ENCODE measurements at places on chromosomes 1 and 21.
A peak's percentile ranks its signal among the peaks of the same experiment; 100 is the strongest.

- DNase-seq: no peak
Observed at GRCh38 chr1:147634645-147635044, 35.7 kb downstream of the ACP6 start.

DNA sequence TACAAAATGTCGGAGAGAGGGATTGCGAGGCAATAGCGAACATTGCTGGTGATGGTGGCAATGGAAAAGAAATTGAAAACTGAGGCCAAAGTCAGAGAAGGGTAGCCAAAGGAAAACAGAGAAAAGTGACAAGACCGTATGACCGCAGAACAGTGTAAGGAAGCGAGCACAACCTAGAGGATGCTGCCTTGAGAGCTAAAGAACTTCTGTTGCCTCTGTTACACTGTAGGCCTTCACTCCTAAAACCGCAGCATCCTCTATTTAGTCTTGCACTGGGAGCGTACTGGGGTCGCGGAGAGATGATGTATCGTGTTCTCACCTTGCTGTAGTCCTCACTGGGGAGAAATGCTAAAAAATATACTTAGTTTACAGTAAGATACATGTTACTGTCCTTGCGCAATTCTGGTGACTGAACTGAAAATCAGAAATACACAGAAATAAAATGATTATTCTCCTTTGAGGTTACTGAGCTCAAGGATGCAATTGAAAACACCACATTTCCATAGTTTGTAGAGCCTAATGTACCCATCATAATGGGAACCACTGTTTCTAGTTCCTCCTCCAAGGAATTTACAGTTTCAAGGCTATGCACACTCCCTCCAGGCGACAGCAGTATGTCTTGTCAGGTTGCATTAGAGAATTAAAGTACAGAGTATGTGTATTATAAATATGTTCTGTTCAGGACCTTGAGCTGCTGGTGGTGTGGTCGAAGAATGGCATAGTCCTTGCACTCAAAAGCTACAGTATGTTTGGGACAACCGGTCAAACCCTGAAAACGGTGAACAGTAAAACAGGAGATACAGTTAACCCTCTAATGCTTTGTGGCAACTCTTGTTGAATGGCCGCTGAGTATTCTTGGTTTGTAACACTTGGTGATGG lies 1.3 kb downstream of the NEK7 start:
- DNase-seq: peak; percentile 15

DNA sequence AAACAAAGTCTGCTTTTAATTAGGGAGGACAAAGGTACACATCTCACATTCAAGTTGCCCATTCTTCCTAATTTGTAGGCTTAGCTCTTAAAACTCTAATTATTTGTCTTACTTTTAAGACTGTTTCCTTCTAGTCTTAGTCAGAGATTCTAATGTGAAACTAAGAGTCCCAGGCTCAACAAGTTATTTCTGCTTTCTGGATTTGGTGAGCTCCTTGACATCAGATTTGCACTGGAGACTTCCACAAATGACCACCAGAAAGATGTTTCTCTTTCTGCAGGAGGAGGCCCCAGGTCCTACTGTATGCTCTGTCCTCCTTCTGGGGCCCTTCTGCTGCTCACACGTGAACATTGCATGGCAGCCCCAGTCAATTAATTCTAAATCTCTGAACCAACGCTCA lies 194.2 kb upstream of the JUN start:
- DNase-seq: no peak

GRCh38 chr1:228646717-228647522 lies 88.4 kb upstream of the RHOU start:
- DNase-seq: peak; percentile 60

DNA sequence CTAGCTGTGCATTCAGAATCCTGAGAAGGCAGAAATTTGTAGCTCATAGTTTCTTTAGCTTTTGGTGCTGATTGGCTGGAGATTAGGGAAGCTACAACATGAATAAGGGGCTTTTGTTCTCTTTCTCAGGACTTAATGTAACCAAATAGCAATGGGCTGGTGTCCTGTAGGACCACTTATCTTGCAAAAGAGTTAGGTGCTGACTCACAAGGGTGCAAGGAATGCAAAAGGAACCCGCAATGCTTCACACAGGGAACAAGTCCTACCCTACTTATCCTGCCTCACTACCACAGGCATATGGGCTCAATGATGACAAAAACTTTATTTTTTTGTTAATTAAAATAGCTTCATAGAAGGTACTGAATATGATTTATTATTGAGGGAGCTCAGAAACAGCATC lies 541.5 kb downstream of the AMY1C start:
- DNase-seq: no peak

DNA sequence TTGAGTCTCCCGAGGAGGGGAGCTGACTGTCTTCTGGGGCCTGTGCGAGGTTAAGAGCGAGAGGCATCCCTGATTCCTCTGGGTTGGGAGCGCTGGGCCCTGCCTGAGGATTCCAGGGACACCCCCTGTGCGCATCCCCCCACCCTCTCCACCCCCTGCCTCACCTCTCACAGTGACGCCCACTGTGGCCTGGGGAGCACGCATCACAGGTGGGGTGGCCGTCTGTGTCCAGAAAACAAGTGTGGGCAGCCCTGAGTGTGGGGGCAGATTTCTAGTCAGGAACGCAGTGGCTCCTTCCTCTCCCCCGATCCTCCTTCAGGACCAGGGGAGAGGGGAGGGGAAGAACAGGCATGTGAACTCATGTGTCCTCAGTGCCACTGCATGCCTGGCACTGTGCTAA lies 61.7 kb downstream of the LDLRAD2 start:
- DNase-seq: no peak

DNA sequence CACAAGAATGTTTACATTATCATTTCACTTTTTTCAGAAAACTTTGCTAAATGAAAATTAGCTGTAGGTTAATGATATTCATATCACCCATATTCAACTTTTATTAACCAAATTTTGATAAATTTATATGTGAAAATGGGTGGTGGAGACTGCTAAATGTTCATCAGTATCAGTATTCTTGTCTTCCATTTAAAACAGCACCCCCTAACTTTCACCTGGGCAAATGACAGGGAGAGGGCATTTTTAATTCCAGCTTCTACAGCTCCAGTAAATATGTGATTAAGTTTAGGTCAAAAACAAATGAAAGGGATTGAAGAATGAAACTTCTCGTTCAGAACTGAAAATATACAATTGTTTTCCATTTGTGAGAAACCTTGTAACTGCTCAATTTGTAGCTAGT lies 722.2 kb downstream of the KCNT2 start:
- DNase-seq: peak; percentile 6

DNA sequence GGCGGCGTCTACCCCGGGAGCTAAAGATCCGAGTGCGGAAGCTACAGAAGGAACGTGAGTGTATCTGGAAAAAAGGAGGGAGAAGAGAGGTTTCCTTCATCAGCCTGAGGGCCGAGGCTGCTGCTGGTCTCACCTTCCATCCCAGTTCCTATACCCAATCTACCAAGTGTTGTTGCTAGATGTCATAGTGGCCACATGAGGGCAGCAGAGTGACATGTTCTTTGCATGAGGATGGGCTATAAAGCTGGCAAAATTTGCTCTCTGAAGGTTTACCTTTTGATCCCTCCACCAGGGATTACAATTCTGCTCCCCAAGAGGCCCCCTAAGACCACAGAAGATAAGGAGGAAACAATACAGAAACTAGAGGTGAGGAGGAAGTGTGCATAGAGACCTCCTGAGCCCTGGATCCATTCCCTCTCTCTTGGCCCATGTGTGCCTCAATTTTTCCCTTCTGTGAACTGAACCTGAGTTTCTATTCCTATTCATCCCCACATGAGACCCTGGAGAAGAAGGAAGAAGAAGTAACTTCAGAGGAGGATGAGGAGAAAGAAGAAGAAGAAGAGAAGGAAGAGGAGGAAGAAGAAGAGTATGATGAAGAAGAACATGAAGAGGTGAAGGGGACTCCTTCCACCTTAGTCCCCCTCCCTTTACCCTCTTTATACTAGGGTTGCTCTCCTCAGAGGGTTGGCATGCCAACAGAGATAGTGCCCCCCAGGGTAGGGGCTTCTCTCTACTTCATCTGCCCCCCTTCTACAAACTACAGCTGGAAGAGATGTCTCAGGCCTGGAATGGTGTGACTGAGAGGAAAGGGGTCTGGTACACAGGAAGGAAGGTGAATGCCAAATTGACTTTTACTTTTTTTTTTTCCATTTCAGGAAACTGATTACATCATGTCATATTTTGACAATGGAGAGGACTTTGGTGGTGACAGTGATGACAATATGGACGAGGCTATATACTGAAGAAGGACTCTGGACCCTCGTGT lies 13.3 kb downstream of the POLR3GL start:
- peak; percentile 86 for DNase-seq

DNA sequence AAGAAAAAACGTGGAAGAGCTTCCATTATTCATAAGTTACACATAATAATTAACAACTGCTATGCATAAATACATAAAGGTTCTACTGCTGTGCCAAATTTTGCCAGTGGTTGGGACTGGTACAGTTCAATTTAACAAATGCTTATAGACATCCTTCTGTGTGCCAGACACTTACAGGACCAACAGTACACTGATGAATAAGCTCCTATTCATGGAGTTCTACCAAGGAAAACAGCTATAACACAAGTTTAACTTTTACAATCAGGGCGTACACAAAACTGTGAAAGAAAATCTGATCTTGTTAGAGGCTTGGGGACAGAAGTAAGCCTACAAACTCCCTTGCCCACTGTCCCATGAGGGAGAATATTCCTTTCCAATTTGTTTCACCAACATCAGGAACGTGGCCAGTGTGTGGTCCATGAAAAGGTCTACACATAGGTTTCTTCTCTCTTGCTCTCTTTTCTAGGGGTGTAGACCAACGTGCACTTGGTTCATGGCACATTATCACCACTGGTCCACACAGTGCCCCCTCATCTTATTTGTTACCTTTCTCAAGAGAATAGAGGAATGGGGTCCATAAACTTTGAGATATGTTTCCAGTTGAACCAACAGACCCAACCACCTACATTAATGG lies 10.1 kb downstream of the NRIP1 start:
- no peak for DNase-seq

DNA sequence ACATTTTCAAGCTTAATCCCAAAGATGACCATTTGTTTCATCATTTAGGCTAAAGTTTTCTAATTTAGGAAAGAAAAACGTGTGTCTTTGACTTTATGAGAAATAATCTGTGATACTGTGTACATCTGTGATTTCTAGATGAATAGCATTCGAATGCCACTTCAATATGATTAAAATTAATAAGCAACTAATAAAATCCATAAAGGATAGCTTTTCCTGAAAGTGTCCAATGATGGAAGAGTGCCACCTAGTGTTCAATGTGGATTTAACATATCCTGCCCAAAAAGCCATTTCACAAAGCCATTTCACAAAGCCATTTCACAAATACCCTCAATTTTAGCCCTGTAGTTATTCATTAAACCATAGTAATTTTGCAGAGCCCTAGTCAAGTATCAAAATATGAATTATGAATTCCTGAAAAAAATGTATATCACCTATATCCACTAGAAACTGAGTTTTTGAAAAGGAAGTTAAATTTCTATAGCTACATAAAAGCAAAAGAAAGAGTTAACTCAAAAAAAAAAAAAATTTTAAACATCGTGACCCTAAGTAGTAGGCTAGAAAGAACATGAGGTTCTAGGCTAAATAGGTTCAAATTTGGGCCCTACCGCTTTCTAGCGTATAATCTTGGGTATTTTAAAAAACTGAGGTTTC lies 19.1 kb downstream of the NME7 start:
- peak; percentile 66 for DNase-seq

DNA sequence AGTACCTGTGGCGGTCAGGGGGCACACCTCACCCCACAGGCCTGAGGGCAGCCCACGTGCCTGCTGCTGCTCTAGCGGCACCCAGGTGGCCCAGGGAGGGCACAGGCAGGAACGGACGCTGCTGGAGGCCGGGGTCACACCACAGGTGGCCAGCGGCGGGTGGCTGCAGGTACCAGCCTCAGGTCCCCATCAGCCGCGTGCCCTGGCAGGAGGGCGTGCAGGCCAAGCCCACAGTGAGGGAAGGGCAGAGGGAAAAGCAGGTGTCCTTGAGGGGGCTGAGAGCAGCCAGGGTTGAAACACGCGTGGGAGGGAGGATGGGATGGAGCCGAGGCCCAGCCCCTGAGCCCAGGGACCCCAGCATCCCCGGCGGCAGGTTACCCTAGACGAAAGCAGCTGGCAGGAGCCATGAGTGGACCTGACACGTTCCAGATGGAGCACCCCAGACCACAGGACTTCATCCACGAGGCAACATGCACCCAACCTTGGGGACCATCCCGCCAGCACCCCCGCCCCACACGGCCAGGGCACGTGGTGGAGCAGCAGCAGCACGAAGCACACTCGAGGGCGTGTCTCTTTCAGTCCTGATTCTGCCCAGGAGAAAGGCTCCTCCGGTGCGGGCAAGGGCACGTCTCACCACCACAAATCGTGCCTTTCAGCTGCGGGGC lies 3.7 kb downstream of the SLC19A1 start:
- no peak for DNase-seq

- no peak for DNase-seq
Observed at GRCh38 chr1:10510520-10511493, 36.1 kb downstream of the PEX14 start.

- DNase-seq: no peak
Observed at GRCh38 chr1:155256058-155256852, 972 bp upstream of the ENTREP3 start.

- no peak for DNase-seq
Observed at GRCh38 chr21:27555996-27556395, 589.1 kb upstream of the ADAMTS5 start.

- DNase-seq: no peak
Observed at GRCh38 chr1:44608141-44608540, 66.1 kb downstream of the TMEM53 start.

GRCh38 chr1:188888386-188888785 lies 1589.3 kb downstream of the BRINP3 start:
- DNase-seq: no peak

DNA sequence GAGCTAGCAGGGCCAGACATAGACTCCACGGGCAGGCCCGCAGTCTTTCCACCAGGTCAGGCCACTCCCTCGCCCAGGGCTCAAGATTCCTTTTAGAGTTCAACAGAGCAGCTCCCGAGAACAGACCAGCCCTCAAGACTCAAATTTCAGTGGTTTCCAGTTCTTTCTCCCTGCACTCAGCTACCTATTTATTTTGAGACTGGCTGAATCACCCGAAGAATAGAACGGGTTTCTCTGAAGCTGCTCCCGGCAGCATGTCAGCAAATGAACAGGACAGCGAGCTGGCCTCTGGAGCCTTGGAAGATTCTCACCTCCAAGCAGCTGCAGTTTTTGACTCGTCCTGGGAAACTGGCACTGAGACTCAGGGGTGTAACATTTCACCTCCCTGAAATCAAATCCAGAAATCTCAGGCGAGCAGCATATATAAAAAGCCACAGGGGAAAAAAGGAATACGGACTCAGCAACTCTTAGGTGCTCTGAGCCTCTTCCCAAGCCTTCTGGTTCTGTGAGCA lies 177.9 kb downstream of the CLIC6 start:
- DNase-seq: peak; percentile 51

Data from neural progenitor cell (in vitro differentiated cells).